ENCODE measurements at places on chromosomes 3 and 15.

DNA sequence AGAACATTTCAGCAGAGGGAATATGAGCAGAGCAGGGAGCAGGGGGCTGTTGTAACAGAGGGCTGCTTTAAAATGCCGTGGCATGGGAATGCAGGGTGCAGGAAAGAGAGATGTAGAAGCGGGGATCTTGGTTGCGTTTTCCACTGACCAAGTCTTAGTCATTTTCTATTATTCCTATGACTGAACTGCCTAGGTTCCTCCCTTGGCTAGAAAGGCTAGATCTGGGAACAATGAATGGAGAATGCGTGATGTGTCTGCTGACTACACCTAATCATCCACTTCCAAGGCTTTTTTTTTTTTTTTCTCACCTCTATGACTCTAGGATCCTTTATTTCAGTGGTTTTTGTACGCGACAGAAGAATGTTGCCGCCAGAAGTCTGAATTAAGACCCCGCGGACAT is 607.4 kb upstream of the TBL1XR1 start:
- DNase-seq, result no peak

GRCh38 chr3:137105277-137105977 is 147.6 kb downstream of the IL20RB start:
- DNase-seq, result peak; percentile 70

DNA sequence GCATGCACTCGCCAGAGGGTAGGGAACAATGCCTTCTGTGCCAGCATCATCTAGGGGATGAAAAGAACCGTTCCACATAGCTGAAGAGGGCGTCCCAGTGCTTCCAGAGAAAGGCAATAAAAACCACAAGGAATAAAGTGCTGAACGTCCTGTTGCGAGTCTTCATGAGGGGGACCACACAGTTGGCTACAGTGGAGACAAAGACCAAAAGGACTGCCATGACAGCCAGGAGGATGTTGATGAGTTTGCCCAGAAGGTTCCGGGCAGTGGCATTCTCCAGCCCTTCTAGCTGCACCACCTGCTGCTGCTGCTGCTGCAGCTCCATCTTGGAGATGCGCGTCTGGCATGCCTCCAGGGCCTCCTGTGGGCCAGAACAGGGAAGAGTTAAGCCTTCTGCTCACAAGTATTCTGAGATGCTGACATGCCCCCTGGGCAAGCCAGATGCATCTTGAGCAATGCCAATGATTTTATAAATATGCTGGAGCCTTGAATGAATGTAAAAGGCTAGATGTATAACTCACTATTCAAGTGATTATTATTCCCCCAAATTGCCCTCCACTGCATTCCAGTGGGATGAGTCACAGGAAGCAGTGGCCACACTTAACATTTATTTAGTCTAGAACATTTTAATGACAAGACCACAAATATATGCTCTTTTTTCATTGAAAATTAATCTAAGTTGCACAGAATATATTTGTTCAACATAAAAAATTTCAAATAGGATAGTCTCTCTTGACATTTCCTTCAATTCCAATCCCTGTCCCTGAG is 45.1 kb upstream of the PLXND1 start:
- no peak for DNase-seq

- DNase-seq, result no peak
Observed at GRCh38 chr15:34341381-34342212, 1.3 kb downstream of the NOP10 start.

DNA sequence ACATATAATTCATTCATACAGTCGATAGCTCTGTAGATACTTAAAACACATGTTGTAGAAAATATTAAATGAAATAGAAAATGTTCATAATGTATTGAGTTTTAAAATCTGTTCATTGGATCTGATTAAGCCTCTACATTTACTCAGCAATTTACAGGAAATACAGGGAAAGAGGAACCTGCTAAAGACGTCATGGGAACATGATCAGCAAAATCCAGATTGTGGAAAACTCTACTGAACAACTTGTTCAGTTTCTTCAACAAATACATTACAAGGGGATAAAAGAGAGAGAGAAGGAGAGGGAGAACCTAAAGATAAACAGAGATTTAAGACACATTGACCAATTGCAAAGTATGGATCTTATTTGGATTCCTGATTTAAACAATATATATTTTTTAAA is 46.7 kb downstream of the KLHL6 start:
- no peak for DNase-seq

DNA sequence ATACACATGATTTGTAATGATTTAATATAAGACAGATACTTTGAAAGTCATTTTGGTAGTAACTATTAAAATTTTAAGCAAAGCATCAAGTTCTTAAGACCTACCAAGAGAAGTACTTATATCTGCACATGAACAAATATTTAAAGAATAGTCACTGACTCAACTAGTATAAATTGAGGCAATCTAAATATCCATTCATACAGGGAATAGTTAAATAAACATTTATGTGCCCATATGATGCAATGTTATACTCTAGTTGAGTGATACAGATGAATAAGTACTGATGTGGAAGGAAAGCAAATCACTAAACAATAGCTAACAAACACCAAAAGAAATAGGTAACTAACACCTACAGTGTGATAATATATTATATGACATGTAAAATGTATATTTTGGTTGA is 527.7 kb downstream of the EPHA3 start:
- DNase-seq, result no peak

- no peak for DNase-seq
Observed at GRCh38 chr15:66047321-66048024, 178.2 kb downstream of the RAB11A start.

DNA sequence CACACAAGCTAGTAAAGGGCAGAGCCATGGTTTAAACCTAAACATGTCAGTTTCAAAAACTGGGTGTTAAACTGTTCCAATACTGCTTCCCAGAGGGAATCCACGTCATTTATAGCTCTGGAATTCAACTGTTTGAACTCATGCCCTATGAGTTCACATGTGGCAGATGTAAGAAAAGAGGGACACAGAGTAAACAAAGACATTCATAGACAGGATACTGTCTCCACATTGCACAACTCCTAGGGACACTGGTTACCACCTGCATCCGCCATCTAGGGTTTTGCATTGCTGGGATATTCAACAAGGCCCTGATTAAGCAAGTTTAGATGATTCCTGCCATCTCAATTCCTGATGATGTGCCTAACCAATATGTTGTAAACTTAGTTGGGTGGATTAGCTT is 134.1 kb upstream of the COL8A1 start:
- DNase-seq, result no peak

GRCh38 chr3:151011427-151011826 is 38.9 kb upstream of the CLRN1 start:
- no peak for DNase-seq

GRCh38 chr3:53694666-53695323 is 151.4 kb downstream of the CHDH start:
- no peak for DNase-seq
